Heart right ventricle (tissue), 16 donors: ENCODE measurements at places on chromosomes 3 and 15. TPM values are rescaled to one million over a fixed set of nuclear protein-coding genes. Genes with fewer than 3 reads are reported as not detected.

Gene SPESP1
- total RNA-seq: 5.6 TPM

Gene RPL15
- 997 TPM for total RNA-seq

Gene TGM4
- not detected for total RNA-seq

Gene RAB11A
- 142 TPM for total RNA-seq

Gene GOLGA6B
- not detected for total RNA-seq

Gene ULK3
- 21.3 TPM for total RNA-seq

Gene MOBP
- total RNA-seq: 0.19 TPM

Gene AP2M1
- 316 TPM for total RNA-seq

Gene FGF7
- total RNA-seq: 44.2 TPM

Gene ATP13A5
- not detected for total RNA-seq

Gene CSTA
- total RNA-seq: 0.55 TPM

Gene INKA1
- 5.7 TPM for total RNA-seq

Gene CKMT1B
- not detected for total RNA-seq

Gene HIGD2B
- total RNA-seq: not detected

Gene SCG3
- total RNA-seq: not detected

Gene USP3
- 14.8 TPM for total RNA-seq

Gene TMEM108
- total RNA-seq: 2.3 TPM

Gene PLA1A
- 1.7 TPM for total RNA-seq

Gene IL12A
- total RNA-seq: 1.7 TPM

Gene CSPG5
- 0.60 TPM for total RNA-seq

Gene LNP1
- 2.2 TPM for total RNA-seq

Gene PLSCR2
- total RNA-seq: not detected

Gene MKRN3
- total RNA-seq: 1.7 TPM

Gene ZNF619
- total RNA-seq: 4.8 TPM

Gene TF
- total RNA-seq: 4.6 TPM

Gene ONECUT1
- not detected for total RNA-seq

Gene DUOX2
- not detected for total RNA-seq

Gene CYP19A1
- total RNA-seq: 0.58 TPM

Gene XCR1
- total RNA-seq: 0.72 TPM

Gene KCNH8
- 0.07 TPM for total RNA-seq

Gene HCLS1
- 5.0 TPM for total RNA-seq

Gene CCDC80
- 49.0 TPM for total RNA-seq

Gene RHOV
- total RNA-seq: not detected

Gene TICRR
- 0.04 TPM for total RNA-seq

Gene SH3BP5
- 9.7 TPM for total RNA-seq
